Stromal cell of bone marrow (primary cell): ENCODE measurements at places on chromosomes 7 and 10.

- DNase-seq: no peak
These were observed 40.5 kb downstream of the NRBF2 start for GRCh38 chr10:63173468-63174232.

GRCh38 chr10:27642023-27642589, 103.5 kb downstream of the MKX start:
- DNase-seq: no peak

DNA sequence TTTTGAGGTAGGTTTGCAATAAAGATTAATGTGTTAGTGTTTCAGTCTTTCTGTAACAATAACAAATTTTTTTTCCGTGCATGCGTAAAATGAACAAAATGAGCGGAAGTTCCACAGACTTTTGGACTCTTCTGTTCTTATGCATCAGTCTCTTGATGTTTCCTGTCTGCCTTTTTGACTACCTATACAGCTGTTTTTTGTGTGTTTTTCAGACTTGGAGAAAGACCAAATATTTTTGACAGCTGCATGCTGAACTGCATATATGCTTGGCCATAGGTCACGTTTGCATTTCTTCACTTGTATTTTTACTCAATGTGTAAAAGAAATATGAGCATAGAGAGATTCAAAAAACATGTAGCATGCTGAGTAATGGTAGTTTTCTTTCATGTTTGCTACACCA, 119.3 kb downstream of the BBS9 start:
- no peak for DNase-seq

GRCh38 chr7:30027065-30027456, 559 bp upstream of the FKBP14 start:
- DNase-seq: no peak

DNA sequence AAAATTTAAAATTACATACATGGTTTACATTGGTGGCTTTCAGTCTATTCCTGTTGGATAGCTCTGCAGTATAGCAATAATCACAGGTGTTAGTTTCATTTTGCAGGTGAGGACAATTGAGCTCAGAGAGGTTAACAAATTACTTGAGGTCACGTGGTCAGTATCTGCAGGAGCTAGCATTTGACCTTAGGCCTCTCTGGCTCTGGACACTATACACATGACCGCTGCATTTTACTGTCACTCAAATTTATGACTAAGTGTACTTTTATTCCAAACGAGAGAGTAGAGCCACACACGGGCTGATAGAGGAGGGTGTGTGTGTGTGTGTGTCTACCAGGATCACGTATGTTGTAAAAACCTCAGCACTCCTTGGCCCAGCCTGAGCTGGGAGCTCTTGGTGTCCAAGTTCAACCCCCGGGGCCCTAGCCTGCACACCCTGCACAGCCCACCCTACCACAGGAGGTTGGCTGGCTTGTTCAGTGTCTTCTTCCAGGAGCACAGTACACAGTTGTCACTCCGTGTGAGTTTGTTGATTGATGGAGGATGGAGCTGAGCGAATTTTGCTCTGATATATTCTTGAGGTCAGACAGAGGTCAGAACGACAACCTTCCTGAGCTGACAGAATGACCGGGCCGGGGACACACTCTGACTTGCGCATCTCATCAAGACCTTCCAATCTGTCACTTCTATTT, 272.7 kb downstream of the GFRA1 start:
- no peak for DNase-seq
